Stimulated activated CD4-positive, alpha-beta T cell treated with anti-CD3 and anti-CD28 coated beads, Interleukin-1b, Interleukin-23, amount 100 ng/mL, for 1 hour (primary cell): ENCODE measurements at places on chromosomes 7 and 10.

GRCh38 chr7:120725376-120726039, 132.4 kb downstream of the TSPAN12 start:
- DNase-seq, result no peak

- DNase-seq, result no peak
Measured at GRCh38 chr7:44131173-44132029, 8.1 kb upstream of the POLD2 start.

DNA sequence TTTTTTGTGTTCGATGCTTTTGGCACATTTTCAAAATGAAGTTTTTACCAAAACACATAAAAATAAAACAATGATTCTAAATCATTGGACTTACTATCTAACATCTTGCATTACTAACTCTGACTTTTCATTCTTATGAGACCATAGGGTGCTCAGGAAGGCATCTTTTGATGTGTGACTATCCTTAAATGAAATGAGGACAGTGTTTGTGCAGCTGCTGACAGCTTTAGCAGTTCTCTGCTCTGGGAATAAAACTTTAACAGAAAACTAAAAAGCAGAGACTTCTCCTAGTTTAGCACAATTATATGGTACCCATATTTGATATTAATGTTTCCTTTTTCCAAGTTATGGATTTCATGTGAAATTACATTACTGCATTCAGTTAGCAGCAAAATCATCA, 471.6 kb downstream of the ARL4A start:
- no peak for DNase-seq

DNA sequence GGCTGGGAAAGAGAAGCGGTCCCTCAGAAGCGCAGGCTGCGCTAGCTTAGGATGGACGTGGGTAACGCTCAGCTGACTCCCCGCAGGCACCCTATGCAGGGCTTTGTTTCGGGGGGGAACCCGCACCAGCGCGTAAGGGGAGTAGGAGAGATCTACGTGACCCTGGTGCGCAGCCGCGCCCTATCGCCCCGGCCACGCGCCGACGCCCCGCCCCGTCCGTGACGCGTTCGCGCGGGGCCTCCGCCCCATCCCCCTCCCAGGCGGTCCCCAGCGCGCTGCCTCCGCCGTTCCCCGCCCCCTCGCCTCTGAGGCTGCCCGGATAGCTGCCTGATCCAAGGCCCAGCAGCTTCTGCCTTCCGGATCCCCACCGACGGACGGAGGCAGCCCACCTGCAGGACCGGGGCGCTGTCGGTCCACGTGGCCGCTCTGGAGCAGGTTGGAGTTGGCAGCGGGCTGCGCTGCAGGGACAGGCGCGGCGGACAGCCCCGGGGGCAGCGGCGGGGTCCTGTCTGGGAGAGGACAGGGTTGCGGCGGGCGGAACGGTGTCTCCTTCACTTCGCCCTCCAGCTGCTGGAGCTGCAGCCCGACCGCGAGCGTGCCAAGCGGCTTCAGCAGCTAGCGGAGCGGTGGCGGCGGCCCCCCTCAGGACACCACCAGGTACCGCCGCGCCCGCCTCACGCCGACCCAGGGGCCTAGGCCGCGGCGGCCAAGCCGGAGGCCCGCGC, at the start of gene VDAC2:
Gene VDAC2, plus strand, starts transcription at position 515 of the 725 bp plus-strand sequence. CDS start 363 bp downstream, outside the sequence.
- DNase-seq, result peak; percentile 91

DNA sequence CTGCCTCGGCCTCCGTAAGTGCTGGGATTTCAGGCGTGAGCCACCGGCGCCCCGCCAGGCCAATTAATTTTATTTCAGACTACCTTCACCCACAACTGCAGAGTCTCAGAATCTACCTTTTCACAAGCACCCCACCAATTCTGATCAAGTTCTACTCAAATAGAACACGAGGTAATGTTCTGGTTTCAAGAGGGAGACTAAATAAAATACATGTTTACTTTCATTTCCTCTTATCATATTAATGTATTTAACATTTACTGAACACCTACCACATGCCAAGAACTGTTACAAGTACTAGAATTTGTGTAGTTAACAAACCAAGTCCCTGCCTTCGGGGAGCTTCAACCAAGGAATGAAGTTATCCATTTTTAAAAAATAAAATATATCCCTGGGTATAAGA, 25.5 kb upstream of the RGS10 start:
- no peak for DNase-seq

DNA sequence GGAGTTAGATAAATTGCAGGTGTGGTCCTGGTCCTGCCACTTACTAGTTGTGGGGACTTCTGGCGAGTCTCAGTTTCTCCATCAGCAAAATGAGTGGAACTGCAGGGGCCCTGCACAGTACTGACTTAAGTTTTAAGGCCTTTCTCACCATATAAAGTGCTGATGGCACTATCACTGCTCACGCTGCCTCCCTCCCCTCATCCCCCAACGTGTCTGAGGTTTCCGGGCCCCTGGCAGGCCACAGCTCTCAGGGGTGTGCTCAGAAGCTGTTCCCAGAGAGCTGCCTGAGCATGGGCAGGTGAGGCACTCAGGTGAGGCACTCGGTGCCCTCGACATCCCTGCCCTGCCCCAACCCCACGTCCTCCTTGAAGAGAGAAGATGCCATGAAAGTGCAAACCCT, 74.2 kb downstream of the VOPP1 start:
- no peak for DNase-seq

DNA sequence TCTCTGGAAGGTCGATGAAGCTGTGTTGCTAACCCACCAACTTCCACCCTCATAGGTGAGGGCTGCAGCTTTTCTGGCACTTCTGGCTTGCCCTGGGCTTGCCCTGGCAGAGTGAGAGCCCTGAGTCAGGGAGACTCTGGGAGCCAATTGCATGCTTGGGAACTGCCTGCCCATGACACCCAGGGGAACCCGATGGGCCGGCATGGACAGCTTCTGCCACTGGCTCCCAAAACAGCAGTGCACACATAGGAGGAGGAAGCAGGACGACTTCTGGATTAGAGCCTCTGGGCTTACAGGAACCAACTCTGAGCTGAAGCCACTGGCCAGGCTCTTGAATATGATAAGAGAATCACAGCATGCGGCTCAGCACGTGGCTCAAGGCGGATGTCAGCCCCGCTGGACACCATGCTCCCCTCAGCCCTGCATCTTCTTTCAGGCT, 135.2 kb upstream of the UNC5B start:
- DNase-seq, result no peak

DNA sequence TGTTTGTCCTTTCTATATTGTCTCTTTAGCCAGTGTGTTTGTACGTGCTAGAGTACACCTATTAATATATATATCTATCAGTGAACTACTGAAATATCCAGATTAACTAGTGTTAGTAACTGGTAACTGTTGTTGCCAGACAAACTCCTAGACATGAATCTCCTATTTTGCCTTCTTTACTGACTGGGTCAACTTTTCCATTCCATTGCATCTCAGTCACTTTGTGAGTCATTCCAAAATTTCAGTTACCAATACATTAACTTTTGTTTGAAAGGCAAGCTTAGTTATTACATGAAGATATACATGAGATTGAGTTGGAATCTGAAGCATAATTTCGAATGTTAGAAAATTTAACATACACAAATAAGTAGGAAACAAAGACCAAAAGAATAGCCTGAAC, 51.4 kb downstream of the BTAF1 start:
- no peak for DNase-seq

- DNase-seq, result no peak
Measured at GRCh38 chr7:99478464-99479440, 6.1 kb downstream of the ZNF789 start.

DNA sequence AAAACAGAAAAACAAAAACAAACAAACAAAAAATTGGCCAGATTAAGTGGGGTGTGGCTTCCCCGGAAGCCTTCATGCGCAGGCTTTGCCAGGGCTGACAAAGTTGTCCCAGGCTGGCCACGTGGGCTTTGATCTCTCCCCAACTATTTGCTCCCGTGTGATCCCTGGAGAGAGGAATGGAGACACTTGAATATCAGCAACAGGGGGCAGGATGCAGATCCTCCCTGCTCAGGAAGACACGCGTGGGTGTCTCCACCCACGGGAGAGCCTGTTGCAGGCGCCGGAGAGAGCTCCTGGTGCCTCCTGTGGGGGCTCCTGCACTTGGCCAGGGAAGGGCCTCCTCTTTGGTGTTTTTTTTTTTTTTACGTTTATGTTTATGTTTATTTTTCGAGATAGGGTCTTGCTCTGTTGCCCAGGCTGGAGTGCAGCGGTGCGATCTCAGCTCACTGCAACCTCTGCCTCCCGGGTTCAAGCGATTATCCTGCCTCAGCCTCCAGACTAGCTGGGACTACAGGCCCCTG, 19.0 kb downstream of the TRIM56 start:
- DNase-seq, result no peak

- no peak for DNase-seq
Measured at GRCh38 chr10:59585046-59585700, 124.5 kb downstream of the SLC16A9 start.

- no peak for DNase-seq
Measured at GRCh38 chr10:51257511-51258248, 183.4 kb downstream of the PRKG1 start.

DNA sequence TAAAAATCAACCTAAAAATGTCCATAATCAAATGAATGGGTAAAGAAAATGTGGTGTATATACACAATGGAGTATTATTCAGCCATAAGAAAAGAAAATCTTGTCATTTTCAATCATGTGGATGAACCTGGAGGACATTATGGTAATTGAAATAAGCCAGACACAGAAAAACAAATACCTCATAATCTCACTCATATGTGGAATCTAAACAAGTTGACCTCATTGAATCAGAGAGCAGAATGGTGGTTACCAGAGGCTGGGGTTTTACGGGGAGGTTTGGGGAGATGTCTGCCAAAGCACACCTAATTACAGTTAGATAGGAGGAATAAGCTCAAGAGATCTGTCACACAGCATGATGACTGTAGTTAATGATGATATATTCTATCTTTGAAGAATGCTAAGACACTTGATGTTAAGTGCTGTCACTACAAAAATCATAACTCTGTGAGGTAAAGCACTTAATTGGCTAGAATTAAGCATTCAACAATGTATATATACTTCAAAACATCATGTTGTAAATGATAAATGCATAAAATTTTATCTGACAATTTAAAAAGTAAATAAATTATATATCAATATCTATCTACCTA, 39.1 kb upstream of the TNPO3 start:
- DNase-seq, result no peak

GRCh38 chr10:68202960-68203353, 29.0 kb downstream of the ATOH7 start:
- no peak for DNase-seq

DNA sequence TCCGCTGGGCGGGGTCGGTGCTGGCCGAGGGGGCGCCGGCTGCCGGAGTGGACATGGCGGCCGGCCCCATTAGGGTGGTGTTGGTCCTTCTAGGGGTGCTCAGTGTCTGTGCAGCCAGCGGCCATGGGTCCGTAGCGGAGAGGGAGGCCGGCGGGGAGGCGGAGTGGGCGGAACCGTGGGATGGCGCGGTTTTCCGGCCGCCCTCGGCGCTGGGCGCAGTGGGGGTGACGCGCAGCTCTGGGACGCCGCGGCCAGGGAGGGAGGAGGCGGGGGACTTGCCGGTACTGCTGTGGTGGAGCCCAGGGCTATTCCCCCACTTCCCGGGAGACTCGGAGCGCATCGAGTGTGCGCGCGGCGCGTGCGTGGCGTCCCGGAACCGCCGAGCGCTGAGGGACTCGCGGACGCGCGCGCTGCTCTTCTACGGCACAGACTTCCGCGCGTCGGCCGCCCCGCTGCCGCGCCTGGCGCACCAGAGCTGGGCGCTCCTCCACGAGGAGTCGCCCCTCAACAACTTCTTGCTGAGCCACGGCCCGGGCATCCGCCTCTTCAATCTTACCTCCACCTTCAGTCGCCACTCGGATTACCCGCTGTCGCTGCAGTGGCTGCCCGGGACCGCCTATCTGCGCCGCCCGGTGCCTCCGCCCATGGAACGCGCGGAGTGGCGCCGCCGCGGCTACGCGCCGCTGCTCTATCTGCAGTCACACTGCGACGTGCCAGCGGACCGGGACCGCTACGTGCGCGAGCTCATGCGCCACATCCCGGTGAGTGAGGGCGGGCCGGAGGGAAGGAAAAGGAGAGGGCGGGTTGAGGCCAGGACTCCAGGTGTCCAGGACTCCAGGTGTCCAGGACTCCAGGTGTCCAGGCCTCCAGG, 9.3 kb upstream of the CHCHD1 start:
- DNase-seq, result peak; percentile 52

GRCh38 chr7:22356701-22357310, at the start of gene RAPGEF5:
Gene RAPGEF5 (minus strand): TSS chr7:22357154. CDS start chr7:22357060, 94 bp downstream.
- DNase-seq, result no peak

DNA sequence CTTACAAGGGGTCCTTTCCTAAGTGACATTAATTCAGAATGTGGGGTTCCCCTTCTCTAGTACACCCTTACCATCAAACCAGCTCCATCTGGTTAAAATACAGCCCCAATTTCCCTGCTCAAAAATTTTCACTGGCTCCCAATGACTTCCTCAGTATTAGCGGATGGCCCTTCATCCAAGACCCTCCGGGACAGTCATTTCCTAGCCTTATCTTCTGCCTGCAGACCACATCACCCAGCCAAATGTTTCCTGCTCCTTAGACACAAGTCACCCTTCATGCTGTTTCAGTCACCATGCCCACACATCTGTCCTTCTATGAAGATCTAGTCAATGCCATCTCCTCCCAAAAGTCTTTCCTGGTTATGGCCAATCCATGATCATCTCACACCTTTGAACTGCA, 45.2 kb downstream of the PARD3 start:
- DNase-seq, result no peak

DNA sequence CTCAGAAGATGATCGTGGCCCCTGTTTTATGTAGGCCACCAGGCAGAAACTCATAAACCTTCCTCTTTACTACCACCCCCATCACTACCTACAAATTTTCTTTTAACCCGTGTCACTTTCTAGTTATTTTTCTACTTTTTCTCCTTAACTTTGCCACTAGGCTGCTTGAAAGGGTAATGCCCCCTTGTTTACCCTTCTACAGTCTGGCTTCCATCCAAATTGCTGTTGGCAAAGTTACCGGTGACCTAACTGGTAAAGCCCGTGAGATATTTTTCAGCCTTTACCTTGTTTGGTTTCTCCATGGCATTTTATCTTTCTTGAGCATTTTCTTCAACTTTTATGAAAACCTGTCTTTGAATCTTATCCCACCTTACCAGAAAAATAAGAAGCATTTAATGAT, 153.0 kb downstream of the WNT2 start:
- no peak for DNase-seq

DNA sequence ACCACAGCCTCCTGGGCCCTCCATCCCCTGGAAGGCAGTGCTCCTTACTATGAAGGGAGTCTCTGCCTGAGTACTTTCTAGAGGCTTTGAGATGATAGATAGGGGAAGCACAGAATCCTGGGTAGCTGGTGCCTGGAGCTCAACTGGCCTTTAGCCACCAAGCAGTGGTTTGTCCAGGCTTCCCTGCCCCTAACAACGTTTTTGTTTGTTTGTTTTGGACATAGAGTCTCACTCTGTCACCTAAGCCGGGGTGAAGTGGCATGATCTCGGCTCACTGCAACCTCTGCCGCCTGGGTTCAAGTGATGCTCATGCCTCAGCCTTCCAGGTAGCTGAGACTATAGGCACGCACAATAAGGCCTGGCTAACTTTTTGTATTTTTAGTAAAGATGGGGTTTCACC, 289.4 kb downstream of the PLXNA4 start:
- DNase-seq, result no peak

DNA sequence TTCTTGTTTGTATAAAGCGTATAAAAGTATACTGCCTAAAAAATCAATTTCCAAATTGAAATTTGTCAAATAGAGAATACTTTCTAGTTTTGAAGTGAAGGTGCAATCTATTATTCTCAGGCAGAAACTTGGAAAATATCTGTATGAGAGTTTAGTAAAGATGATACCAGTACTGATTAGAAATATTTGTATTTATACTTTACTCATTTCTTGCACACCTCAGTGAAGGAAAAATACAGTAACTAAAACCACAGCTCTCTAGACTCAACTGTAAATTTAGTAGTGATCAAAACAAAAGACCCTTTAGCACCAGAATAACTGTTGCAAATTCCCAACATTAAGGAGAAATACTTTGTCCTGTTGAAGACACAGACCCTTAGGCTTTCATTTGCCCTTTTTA, 71.3 kb upstream of the CYP26C1 start:
- DNase-seq, result no peak
